ENCODE measurements at places on chromosomes 7 and 10.

DNA sequence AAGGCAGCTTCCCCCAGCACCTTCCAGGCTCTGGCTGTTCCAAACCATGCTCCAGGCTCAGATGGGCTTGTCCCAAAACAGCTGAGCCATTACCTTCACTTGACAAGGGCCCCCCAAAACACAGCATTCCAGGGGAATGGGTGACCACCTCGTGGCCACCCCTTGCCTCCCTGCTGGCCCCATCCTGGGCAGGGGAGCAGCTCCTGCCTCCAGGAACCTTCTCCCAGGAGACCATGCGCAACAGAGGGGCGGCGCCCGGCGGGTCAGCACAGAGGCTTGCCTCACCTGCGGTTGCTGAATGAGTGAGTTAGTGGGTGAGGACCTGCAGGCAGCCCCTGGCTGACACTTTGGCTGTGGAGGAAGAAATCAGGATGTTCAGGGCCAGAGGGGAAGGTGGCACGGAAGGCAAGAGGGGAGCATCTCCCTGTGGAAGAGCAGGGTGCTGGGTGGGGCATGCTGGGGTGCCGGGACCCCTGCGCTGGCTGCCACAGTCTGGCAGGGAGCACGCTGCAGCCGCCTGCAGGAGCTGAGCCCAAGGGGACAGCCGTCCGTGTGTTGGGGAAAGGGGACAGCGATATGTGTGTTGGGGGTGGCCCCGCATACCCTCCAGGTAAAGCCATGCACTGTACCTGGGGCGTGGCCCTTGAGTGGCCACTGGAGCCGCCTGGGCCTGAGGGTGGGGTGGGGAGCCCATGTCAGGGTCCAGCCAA lies 54.7 kb downstream of the PWWP2B start:
- no peak for DNase-seq

DNA sequence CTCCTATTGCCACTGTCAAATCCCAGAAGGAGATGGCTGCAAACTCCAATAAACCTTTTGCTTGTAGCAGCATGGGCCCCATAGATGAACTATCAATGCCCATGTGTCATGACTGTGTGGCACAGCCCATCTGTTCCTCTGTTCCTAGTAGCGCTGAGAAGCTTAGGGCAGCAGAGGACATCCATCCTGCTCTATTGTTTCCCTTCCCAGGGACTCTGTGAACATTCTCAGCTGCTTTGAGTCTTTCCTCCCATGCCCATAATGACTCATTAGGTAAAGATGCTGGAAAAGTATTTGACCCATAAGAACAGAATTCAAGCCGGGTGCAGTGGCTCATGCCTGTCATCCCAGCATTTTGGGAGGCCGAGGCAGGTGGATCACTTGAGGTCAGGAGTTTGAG lies 28.3 kb downstream of the STMP1 start:
- DNase-seq: no peak

- no peak for DNase-seq
These were observed 410.0 kb upstream of the SEMA3D start for GRCh38 chr7:85596827-85597226.

GRCh38 chr10:117946525-117947070 lies 100.1 kb downstream of the RAB11FIP2 start:
- DNase-seq: peak; percentile 1

GRCh38 chr7:137454246-137454724 lies 110.8 kb upstream of the PTN start:
- DNase-seq: peak; percentile 78

DNA sequence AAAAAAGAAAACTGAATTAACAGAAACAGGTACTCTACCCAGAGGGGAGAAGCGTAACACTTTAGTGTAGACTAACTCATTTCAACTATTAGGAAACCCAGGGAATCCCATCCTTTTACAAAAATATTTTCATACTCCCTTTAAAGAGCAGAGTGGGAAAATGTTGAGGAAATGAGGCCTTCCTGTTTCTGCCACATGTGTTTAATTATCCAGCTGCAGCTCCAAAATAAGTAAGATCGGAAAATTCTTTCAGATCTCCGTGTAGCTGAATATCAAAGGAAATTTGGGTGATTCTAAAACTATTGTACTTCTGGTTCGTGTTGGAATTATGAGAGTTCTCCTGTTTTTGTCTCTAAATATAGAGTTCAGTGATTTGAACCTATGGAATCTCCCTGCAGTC lies 58.0 kb upstream of the CAV2 start:
- no peak for DNase-seq

DNA sequence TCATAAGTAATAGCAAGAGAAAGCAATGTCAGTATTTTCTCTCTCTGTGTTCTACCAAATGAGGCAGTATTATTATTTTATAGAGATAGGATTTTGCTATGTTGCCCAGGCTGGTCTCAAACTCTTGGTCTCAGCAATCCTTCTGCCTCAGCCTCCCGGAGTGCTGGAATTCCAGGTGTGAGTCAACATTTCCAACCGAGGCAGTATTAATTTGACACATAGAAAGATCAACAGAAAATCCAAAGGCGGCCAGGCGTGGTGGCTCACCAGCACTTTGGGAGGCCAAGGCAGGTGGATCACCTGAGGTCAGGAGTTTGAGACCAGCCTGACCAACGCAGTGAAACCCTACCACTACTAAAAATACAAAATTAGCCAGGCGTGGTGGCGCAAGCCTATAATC lies 71.8 kb downstream of the SMURF1 start:
- no peak for DNase-seq

GRCh38 chr10:132019366-132019765 lies 37.6 kb upstream of the BNIP3 start:
- DNase-seq: no peak

DNA sequence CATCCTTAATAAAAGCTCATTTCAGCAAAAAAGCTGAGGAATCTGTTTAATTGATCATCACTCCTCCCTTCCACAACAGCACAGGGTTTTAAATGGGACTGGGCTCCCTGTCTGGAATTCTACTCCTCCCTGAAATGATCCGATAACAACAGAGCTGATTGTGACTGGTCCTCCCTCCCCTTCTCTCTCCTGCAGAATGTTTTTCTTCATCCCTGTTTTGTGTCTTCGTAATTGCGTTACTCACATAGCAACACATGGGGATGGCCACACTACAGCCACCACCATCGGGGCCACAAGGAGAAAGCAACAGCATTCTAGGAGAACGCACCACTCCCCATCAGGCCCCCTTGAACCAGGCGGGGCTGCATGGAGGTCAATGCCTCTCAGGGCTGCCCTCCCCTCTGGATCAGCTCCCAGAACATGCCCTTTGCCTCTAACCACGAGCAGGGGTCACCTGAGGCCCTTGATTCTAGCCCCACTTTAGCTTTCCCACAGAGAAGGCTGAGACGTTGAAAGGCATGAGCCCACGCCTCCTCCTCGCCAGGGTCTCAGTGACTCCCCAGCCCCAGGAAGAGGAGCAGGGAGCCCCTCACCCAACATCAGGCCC lies 152.6 kb downstream of the PLXNA4 start:
- DNase-seq: no peak

- DNase-seq: no peak
These were observed 22.0 kb upstream of the EEPD1 start for GRCh38 chr7:36131026-36131425.

- no peak for DNase-seq
These were observed 28.6 kb downstream of the MRPL32 start for GRCh38 chr7:42960762-42961161.

DNA sequence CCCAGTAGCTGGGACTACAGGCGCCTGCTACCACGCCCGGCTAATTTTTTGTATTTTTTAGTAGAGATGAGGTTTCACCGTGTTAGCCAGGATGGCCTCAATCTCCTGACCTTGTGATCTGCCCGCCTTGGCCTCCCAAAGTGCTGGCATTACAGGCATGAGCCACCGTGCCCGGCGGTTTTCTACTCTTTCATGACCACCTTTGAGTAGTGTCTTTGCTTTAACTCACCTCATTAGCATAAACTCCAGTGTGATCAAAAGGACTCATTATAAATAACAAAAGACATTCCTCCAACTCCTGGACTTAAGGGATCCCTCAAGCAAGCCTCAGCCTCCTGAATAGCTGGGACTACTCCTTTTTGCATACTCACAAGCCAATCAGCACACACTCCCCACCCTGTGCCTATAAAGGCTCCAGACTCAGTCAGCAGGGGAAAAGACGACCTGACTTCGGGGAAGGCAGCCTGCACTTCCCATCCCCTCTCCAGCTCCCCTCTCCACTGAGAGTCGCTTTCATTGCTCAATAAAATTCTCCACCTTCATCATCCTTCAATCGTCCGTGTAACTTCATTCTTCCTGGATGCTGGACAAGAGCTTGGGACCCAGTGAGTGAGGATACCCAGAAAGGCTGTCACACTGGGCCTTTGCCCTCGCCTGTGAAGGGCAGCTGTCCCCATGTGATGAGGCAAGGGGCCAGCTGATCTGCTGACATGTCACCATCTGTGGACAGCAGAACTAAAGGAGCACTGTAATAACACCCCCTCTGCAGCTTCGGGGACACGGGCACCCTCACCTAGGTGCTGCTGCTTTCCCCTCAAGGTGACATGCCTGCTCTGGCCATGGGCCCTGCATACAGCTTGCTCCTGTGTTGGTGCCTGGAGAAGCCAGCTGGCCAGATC lies 35.0 kb upstream of the EIF4H start:
- no peak for DNase-seq

DNA sequence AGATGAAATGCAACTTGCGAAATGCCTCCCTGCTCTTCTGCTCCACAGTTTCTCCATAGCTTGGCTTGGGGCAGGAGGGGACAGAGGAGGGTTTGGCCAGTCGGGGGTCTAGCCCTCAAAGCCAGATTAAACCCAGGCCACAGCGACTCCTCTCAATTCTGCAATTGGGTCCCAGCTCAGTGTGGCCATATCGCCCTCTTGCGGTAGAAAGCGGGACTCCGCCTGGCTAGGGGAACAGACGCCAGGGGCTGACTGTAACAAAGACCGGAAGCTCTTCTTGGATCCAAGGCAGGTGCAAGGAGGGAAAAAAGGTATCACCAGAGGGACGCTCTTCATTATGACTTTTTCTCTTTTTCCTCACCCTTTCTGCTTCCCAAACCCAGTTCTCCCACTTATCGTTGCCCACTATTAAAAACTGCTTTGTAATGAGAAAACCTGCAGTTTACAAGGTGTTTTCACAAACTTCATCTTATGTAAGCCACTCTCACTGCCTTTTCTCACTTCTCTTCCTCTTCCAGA lies 36.6 kb upstream of the TNPO3 start:
- peak; percentile 65 for DNase-seq

- no peak for DNase-seq
These were observed 62.4 kb upstream of the WAPL start for GRCh38 chr10:86583983-86584382.

- no peak for DNase-seq
These were observed 1.0 kb downstream of the CHST15 start for GRCh38 chr10:124092250-124092859.

GRCh38 chr7:7178081-7178480 lies 4.3 kb upstream of the C1GALT1 start:
- no peak for DNase-seq

GRCh38 chr7:158010961-158011693 lies 576.5 kb downstream of the PTPRN2 start:
- DNase-seq: no peak

DNA sequence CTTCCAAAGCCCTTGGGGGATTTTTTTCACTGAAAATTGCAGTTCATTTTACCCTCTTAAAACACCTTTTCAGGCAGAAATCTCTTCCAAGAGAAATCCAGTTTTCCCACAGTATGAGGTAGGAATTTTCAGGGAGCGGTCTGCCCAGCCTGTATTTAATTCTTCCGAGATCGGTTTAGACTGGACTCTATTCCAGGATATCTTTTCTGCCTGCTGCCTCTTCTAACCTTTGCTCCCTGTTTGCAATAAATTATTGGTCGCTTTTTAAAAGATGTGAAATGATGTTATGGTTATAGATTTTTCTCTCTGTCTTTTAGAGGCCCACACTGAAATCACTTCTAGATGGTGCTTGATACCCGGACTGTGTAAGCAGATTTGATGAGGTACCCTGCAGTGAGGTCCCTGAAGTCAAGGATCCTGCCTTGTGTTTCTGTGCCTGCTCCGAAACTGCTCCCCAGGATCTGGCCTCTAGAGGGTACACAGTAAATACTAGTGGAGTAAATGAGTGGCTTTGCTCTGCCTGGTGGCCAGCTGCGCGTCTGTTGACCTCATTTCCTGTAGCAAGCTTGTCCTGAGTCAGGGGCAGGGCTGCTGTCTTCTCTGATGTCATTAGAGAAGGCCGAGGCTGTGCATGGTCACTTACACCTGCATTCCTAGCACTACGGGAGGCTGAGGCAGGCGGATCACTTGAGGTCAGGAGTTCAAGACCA lies 191.6 kb downstream of the FANK1 start:
- no peak for DNase-seq

Measured in DMS79 treated with DMSO at 0.1 percent for 48 hours (cell line).